ENCODE measurements at places on chromosomes 13 and 19.
A peak's percentile ranks its signal among the peaks of the same experiment; 100 is the strongest.

- no peak for DNase-seq
Observed at GRCh38 chr19:5289060-5289990, 51.3 kb downstream of the PTPRS start.

GRCh38 chr13:113875429-113875815, 11.5 kb upstream of the GAS6 start:
- no peak for DNase-seq

- no peak for DNase-seq
Observed at GRCh38 chr19:33266974-33267484, 35.3 kb downstream of the CEBPA start.

DNA sequence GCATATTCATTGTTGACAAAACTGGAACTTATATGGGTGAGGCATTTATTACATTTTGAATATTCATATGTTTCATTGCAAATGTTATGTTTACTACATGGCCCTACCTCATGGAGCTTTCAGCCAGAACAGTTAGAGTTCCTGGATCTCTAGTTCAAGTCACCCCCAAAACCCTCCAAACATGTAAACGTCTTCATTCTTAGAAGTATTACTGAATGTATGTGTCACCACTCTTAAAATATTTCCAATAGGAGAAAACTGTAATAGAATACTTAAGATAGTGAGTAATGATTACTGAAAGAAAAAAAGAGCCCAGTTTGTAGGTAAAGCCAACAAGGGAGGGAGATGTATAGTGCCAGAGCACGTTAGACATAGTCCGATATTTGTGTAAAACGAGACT, 23.5 kb downstream of the URI1 start:
- no peak for DNase-seq

- no peak for DNase-seq
Observed at GRCh38 chr13:46341112-46341711, 45.8 kb downstream of the RUBCNL start.

DNA sequence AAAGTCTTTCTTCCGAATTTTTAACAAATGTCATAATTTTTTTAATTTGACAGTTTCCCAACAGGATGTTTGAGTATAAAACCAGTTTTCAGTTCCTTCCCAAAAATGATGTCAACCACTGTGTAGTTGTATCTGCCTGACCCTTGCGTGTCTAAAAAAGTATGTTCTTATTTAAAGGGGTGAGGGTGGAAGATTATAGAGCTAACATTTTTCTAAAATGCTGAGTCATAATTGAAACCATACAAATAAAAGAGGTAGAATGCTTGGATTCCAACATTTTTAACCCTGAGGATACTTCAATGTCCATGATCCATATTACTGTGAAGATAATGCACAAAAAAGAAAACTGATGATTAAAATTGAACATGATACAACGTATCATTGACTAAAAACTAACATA, 1388.8 kb downstream of the UQCRFS1 start:
- DNase-seq: no peak

DNA sequence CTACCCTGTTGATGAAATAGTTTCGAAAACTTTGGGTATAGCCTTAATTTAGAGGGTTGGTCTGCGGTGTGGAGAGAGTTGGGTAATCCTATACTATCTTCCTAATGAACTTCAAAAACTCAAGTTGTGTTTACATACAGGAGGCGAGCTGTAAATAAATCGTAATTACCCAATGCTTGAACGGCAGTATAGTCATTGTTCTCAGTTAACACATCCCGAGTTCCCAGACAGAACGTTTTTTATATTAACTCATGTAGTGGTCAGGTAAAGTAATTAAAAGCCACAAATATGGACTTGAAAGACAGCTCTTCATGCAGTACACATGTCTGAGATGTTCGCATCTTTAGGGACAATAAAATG, 1.5 kb downstream of the PDS5B start:
- DNase-seq: peak; percentile 32

- no peak for DNase-seq
Observed at GRCh38 chr13:33139184-33139583, 123.0 kb downstream of the KL start.

DNA sequence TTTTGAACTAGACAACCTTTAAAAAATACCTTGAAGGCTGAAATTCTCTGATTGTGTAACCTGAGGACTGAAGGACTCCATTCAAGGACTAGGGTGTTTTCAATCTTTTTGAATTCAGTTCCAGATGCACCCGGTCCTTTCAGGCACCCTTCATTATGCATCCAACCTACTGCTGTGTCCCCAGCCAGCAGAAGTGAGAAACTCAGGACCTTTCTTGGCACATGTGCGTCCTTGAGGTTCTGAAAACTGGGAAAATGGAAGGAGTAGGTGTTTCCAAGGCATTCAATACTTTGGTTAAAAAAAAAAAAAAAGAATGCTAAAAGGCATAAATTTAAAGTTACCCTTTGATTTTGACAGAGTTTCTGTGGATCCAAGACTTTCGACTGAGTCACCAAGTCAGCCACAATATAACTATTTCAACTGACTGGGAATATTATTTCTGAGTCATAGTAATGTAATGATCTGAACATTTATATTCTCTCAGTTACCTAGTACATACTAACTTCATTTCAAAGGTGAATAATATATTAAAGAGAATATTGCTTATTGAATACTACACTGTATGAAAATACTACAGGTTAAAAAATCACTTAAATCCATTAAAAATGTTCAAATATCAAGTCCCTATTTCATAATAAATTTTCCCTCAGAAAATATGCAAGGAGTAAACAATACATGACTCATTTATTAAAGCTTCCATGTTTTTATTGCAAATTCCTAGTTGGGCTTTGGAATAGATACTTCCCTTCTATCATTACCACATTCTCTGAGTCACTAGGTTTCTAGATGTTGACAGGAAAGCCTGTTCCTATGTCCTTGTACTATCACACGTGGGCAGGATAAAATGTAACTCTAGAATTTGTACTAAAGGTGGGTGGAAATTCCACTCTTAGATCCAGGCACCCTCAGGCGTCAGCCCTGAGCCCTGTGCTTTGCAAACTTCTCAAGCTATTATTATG, 2.4 kb upstream of the ITGBL1 start:
- no peak for DNase-seq

GRCh38 chr13:66586489-66586888, 643.6 kb downstream of the PCDH9 start:
- DNase-seq: no peak

GRCh38 chr19:10923260-10924112, 5.0 kb downstream of the YIPF2 start:
- no peak for DNase-seq

DNA sequence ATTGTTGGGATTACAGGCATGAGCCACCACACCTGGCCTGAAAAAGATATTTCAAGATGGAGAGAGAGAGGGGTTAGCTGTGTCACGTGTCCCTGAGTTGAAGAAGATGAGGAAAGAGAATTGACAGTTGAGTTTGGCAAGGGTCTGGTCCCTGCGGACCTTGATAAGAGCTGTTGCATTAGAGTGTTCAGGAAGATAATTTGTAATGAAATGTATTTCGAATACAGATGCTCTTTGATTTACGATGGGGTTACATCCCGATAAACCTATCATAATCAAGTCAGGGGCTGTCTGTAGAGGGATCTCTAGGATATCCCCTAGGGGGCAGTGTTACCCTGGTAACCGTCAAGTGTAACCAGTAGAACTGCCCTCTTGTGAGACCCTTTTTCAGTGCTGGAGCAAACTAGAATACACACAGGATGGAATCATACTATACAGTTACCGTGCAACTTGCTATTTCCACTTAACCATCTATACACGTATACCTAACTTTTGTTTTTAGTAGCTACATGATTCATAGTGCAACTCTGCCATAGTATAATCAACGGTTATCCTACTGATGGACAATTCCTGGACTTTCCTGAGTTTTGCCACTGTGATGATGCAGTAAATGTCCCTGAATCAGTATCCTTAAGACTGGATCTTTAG, 1.5 kb upstream of the ELOF1 start:
- peak; percentile 95 for DNase-seq
